ENCODE measurements at places on chromosomes 5 and 9.

GRCh38 chr9:75504721-75505120 is 385.8 kb upstream of the PCSK5 start:
- DNase-seq = no peak

DNA sequence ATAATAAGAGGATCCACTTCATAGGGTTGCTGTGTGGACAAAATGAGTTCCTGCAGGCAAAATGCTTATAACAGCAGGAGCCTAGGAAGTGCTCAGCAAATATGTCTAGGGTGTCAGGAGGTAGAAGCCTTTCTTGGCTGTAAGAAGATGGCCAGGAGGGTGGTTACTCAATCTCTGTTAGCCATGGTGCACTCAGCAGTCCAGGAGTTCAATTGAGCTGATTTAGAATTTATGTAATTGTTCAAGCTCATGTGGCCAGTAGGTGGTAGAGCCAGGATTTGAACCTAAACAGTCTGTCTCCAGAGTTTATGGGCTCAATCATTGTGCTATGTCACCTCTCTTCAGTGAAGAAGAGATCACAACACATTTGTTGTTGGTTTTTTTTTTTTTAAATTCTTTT is 381.2 kb downstream of the KIF4B start:
- no peak for DNase-seq

GRCh38 chr9:92055624-92056023 is 59.6 kb downstream of the SPTLC1 start:
- DNase-seq = no peak

DNA sequence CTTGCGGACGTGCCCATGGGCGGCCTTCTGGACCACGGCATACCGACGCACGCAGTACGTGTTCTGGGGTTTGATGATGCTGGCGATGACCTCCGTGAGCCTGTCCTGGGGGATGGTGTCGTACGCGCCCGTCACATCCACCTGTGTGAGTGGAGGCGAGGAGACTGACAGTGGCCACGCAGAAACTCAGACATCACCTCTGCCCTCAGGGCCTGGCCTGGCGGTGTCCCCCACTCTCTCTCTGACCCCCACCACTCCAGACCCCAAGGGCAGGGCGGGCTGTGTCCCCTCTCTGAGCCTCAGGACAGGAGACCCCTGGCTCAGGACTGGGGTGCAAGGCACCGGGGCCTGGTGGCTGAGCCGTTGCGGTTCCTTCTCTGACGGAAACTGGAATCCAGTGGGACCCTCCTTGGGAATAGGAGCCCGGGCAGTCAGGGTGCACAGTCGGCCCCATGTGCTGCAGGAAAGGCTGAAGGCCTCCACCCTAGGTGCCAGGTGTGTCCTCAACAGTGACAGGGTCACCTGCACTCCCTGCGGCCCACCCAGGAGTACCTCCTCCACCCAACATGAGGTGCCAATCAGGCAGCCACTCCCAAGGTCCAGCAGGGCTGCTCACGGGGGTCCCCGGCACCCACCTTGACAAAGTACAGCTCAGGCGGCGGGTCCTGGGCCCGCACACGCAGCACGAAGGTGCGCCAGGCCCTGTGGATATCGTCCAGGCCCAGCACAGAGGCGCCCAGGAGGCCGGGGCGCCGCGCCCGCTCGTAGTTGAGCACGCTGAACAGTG is 16.0 kb downstream of the TERT start:
- no peak for DNase-seq

DNA sequence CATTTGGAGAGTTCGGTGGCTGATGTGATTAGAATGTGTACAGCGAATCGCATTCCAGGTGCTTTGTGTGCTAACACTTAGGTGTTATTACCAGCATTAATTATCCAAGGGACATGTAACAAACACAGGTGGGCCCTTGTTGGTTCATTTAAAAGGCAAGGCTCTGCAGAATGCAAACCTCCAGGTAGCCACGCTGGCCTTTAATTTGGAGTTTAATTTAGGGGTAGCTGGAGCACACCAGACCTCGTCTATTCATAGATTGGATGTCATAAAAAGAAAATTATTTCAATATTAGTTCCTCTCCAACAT is 191.1 kb downstream of the MAT2B start:
- DNase-seq = no peak

DNA sequence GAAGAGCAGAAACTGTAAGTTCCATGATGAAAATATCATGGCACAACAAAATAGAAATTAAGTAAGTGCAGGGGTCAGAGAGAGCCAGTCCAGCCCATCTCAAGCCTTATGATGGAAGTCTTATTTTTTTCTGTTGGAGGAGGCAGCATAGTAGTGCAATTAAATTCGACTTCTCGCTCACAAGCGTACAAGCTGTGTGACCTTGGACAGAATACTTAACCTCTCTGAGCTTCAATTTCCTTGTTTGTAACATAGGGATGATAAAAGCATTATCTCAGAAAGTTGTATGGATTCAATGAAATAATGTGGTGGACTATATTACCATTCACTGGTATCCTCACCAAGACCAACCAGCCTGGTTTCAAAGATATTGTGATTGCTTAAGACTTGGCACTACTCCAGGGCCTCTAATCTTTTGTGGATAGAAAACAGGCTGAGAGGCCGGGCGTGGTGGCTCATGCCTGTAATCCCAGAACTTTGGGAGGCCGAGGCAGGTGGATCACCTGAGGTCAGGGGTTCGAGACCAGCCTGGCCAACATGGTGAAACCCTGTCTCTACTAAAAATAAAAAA is 26.8 kb upstream of the MVB12B start:
- DNase-seq = no peak

DNA sequence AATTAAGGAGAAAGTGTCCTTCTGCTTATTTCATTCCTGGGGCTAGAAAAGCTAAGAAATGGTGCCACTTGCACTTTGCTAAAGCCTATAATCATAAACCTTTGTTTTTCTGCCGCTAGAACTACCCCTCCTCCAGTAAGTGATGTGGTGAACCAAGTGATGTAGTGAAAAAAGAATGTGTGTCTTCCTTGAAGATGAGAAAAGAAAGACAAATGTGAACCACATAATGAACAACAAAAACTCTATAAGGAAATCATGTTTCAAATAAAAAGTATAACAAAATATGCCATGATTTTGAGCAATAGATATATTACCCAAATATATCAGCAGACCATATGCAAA is 179.0 kb upstream of the SGCD start:
- DNase-seq = peak; percentile 80

- DNase-seq = peak; percentile 76
These were observed 205.5 kb upstream of the CDKN2B start for GRCh38 chr9:22214497-22215031.

DNA sequence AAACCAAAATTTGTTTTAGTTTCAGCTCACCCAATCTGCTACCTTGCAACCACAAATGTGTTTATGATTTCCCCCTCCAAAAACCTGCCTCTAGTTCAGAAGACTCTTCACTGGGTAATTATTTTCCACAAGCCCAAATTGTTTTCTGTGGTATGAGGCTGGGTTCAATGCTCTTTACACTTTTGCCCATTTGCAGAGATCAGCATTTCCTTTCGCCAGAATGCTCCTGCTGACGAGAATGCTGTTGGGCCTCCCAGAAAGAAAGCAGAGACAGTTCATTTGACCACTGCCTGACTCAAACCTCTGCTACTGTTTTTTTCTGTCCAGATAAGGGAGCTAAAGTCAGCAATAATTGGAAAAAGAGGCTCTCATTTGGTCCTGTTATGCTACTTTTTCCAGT is 427.3 kb downstream of the PDE4D start:
- DNase-seq = no peak

- DNase-seq = no peak
These were observed 90.5 kb downstream of the ANKH start for GRCh38 chr5:14781106-14781505.

DNA sequence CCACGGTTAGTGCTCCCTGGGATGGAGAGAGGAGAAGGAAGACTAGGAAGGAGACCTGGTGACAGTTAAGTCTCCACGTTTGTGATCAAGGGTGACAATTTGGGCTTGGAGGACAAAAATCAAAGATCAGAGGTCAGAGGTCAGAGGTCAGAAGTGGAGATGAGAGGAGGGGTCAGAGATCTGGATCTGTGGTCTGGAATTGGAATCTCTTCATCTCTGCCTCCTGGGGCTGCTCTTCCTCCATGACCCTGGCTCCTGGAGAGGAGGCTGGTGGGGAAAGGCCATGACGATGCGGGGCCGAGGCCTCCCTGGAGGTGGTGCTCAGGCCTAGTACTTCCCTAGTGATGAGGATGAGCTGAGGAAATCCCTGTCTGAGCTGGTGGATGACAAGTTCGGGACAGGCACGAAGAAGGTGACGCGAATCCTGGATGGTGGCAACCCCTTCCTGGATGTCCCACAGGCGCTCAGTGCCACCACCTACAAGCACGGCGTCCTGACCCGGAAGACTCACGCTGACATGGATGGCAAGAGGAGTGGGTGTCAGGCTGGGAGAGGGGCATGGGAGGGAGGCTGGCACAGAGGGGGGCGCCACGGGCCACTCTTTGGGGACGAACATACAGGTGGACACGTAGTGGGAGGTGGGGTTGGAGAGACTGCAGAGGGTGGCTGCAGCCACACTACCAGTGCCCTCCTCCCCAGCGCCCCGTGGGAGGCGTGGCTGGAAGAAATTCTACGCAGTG is 41.0 kb downstream of the PSD2 start:
- no peak for DNase-seq

DNA sequence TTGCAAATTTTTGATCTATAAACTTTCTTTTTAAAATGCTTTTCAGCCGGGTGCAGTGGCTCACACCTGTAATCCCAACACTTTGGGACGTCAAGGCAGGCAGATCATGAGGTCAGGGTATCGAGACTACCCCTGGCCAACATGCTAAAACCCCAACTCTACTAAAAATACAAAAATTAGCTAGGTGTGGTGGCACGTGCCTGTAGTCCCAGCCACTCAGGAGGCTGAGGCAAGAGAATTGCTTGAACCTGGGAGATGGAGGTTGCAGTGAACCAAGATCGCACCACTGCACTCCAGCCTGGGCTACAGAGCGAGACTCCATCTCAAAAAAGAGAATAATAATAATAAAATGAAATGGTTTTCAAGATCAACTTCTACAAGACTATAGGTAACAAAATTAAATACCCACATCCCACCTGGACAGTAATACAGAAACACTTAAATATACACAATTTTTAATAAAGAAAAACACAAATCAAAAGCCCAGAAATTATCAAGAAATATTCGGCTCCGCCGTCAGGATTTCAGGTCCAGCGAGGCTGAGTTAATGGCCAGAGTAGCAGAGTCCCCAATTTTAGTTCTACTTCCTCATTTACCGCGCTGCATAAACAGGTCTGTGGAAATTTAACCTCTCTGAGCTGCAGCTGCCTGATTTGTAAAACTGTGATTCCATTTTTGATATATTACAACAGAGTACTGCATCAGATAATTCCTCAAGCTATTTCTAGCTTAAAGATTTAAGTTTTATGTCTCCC is 4.0 kb downstream of the TUT7 start:
- no peak for DNase-seq

DNA sequence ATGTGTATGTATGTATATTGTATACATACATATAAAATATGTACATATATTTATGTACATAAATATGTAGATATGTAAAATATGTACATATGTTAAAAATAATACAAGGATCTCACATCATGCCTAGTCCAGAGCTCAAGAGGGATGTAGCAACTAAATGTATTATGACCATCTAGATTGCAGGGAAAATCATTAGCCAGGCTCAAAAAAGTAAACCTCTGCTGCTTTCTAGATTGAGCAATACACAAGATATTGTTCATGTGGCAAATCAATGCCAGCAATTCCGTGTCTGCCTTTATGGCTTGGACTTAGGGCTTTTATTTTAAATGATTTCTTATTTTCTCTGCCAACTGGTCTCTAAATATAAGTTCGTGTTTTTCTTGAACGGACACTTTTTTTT is 65.2 kb downstream of the RAI14 start:
- no peak for DNase-seq

GRCh38 chr5:32651638-32652037 is 59.5 kb upstream of the NPR3 start:
- DNase-seq = no peak

DNA sequence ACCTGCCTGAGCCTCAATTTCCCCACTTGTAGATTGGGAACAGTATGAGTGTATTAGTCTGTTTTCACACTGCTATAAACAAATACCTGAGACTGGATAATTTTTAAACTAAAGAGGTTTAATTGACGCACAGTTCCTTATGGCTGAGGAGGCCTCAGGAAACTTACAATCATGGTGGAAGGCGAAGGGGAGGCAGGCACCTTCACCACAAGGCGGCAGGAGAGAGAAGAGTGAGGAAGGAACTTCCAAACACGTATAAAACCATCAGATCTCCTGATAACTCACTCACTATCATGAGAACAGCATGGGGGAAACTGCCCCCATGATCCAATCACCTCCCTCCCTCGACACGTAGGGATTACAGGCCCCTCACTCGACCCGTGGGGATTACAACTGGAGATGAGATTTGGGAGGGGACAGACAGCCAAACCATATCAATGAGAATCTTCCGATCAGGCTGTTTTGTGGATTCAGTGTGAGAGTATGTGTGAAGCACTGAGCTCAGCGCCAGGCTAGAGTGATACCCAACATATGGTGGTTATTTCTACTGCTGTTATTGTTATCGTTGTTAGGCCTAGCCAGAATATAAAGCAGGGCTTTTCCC is 14.6 kb upstream of the LMX1B start:
- DNase-seq = no peak

GRCh38 chr9:72464857-72465592 is 56.4 kb upstream of the TMC1 start:
- DNase-seq = no peak

- DNase-seq = no peak
These were observed 17.8 kb upstream of the GLIPR2 start for GRCh38 chr9:36118706-36119105.

DNA sequence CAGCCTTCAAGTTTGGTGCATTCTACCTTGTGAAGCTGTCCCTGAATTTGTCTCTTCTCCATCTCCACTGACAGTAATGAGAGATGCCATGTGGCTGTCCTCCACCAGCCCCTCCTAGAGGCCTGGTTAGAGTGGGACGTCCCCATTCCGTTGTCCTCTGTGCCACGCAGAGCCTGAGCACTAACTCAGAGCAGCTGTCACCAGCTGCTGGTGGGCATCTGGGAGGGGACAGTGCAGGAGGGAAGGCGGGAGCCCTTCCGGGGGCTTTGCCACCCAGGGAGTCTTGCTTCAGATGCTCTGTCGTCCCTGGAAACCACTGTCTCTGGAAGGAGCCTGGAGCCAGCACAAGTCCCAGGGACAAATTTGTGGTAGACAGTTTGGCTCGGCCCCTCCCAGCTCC is 78.6 kb downstream of the PDZD2 start:
- no peak for DNase-seq

DNA sequence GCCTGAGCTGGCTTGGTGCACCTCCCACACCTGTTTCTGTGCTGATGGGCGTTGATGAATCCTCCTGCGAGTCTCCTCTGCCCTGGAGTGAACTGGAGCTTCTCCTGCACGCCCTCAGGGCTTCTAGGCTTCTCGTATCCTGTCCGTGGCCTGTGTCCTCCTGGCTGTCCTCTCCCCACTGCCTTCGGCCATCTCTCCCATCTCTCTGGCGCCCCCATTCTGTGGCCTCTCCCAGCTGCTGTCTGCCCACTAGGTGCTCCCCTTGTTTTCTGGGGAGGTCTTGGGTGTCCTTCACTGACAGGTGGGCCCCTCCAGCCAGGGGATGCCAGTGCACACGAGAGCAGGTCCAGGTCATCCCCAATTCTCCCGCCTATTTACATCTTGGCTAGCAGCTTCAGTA is 28.8 kb downstream of the AHRR start:
- no peak for DNase-seq

GRCh38 chr5:115524199-115524847 is 20.3 kb downstream of the FEM1C start:
- no peak for DNase-seq

Measured in fibroblast of skin of back (primary cell).